ENCODE measurements at places on chromosomes 2 and 18.

GRCh38 chr2:36487947-36488346 lies 110.0 kb downstream of the FEZ2 start:
- no peak for DNase-seq

DNA sequence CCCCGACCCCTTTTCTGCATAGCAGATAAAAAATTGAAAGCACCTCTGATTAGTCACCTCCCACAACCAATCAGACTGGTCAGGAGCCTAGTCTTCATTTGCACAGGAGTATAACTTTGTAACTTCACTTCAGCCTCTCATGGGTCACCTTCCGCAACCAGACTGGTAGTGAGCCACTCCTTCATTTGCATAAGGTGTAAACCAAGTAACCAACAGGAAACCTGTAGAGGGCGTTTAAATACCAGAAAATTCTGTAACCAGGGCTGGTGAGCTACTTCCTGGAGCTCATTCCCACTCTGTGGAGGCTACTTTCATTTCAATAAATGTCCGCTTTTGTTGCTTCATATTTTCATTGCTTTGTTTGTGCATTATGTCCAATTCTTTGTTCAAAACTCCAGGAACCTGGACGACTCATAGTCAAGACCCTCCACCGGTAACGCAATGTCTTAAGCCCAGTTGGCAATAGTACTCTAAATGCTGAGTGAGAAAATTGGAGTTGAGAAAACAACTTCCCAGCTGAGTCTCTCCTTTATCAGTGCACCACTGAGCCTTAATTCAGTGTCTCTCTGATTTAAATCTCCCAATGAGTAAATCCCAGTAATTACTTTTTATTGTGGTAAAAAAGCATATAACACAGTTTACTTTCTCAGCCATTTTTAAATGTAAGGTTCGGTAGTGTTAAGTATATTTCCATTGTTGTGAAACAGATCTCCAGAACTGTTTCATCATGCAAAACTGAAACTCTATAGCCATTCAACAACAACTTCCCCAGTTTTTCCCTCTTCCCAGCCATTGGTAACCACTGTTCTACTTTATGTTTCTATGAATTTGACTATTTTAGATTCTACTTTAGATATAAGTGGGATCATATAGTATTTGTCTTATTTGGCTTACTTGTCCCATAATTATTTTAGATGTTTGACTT lies 392.7 kb upstream of the SLC8A1 start:
- DNase-seq, result no peak

GRCh38 chr2:23327416-23327815 lies 57.6 kb upstream of the KLHL29 start:
- DNase-seq, result no peak

- DNase-seq, result no peak
Measured at GRCh38 chr2:110100480-110100879, 15.1 kb downstream of the MALL start.

- DNase-seq, result no peak
Measured at GRCh38 chr2:210480079-210480478, 3.5 kb upstream of the LANCL1 start.

DNA sequence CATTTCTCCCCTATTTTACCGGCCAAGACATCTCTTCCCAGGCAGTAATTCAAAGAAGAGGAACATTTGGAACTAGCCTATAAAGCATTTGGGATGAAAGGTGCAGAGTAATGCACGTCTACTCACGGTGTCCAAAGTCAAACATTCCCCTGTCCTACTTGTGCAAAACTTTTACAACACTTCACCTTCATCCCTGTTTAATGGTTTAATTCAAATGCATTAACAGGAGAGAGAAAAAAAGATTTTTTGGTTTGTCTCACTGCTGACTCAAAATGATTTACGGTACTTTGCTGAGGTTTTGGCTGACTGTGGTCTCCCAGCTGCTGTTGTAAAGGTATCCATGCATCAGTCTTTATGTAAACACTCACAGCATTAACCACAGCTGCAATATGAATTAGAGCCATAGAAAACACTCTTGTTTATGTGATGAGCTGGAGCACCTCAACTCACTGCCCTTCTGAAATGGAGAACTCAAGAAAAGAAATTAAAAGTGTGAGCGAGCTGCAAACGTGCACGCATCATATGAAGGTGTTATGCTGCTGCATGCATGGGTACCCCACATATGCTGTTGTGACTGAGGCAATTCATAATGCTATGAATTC lies 220.5 kb downstream of the PIEZO2 start:
- no peak for DNase-seq

DNA sequence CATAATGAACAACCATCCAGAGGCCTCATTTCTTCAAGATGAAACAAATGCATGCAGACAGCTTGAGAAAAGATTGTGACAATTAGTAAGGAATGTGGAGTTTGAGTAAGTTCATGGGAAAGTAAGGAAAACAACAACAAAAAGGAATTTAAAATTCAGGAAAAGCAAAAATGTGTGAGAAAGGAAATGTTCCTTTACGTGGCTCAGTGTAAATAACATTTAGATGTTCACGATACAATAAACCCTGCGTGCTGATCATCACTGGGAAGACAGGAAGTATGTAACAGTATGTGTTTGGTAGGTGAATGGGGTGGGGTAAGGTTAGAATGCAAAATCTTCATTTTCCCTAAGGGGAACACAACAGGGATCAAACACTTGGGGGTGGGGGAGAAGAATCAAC lies 72.7 kb downstream of the TRIP12 start:
- no peak for DNase-seq
